Right cardiac atrium (tissue), 5 donors: ENCODE measurements at places on chromosomes 11 and 22. TPM values are rescaled to one million over a fixed set of nuclear protein-coding genes. Genes with fewer than 3 reads are reported as not detected.
A peak's percentile ranks its signal among the peaks of the same experiment; 100 is the strongest.

DNA sequence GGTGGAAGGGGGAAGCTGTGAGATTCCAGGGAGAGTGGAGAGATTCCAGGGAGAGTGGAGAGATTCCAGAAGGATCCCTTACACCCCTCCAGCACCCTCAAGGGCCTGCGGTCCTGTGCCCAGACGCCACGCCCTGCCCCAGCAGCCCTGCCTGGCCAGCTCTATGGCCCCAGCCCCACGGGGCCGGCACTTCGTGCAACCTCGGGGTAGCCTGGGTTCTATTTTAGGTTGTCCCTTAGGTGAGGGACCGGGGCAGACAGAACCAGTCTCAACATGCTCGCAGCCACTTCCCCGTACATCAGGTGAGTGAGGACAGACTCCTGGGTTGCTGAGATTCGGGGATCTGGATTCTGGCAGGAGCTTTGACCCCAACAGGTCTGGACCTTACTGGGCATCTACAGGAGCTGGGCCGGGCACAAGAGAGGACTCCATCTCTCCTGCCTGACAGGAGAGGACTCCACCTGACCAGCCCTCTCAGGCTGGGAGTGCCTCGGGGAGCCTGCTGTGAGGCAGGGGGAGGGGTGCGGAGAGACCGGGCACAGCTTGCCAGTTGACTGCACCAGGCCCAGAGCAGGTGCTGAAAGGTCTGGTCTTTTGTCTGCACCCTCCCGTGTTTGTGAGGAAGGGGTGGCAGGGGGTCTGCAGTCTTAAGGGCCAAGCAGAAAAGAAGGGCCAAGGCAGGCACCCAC, 8.5 kb upstream of the ADORA2A start:
- DNase-seq: no peak

- no peak for DNase-seq
Observed at GRCh38 chr11:133828871-133829270, 16.4 kb downstream of the SPATA19 start.

DNA sequence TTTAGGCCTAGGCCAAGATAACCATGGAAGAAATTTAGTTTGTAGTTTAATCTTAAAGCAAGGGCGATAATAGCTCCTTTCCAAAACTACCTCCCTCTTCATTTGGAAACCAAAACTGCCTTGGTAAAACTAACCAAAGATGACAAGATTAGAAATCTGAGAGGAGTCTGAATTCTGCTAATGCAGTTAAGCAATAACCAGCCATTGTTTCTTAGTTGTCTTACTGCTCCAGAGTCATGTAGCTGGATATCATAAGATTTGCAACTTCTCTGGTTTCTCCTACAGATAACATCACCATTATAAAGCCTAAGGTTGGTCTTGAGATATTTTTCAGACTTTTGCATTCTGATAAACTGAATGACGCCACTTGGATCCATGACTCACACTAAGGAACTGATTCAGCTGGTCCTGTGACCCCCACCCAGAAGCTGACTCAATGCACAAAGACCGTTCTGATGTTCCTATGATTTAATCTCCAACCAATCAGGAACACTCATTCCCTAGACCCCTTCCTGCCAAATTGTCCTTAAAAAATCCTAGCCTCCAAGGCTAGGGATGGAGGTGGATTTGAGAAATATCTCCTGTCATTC, 200.8 kb downstream of the LUZP2 start:
- no peak for DNase-seq

The KRTAP5-8 gene
- polyA plus RNA-seq: not detected

The DCDC1 gene
- polyA plus RNA-seq: 0.05 TPM

DNA sequence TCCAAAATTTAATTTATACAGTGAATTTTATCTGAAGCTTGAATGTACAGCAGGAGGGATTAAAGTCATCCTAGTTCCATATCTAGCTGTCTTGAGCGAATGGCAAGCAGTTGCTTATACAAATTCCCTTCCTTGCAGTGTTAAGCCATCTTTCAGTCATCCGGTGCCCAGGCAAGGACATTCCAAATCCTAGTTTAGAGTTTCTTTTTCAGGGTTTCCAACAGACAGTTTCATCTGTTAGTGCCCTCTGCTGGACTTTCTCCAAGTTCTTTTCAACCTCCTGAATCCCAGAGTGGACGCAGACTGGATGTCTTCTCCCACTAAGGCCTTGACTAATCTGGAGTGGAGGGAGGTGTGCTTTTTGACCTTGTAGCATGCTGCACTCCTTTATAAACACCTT, 45.4 kb downstream of the GRAMD1B start:
- DNase-seq: no peak

- DNase-seq: no peak
Observed at GRCh38 chr11:2424811-2425495, 19.4 kb downstream of the TRPM5 start.

GRCh38 chr11:34915136-34916014, 804 bp downstream of the APIP start:
- DNase-seq: no peak

DNA sequence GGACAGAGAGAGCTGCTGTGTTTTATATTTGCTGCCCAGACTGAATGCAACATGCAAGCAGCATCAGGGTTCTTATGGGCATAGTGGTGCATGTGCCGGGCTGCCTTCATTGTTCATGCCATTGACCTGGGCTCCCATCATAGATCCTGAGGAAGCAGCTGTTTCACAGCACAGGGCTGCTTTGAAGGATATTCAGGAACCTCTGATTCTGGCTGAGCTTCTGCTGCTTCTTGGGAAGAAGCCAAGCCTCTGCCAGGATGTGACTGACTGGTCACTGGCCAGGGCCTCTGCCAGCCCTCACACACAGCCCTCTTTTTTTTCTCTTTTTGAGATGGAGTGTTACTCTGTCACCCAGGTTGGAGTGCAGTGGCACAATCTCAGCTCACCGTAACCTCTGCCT, 43.3 kb downstream of the CYB5R2 start:
- DNase-seq: no peak

The NCAM1 gene
- polyA plus RNA-seq: 87.9 TPM

The KCNK4 gene
- polyA plus RNA-seq: 0.05 TPM

DNA sequence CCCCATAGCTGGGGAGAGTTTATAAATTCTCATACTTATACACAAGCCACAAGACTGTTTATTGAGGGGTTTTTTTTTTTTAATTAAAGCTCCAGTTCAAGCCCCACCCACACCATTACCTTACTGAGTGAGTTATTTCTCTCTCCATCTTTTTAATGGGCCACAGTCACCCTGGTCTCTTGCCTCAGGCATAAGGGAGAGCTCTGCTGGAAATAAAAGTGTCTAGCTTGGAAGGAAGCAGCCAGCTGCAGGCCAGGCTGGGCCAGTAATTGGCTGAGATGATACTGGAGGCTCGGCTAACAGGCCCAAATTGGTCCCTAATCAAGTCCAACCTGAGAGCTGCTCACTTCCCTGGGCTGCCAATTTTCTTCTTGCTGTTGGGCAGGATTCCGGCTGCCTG, 174.1 kb downstream of the INSC start:
- no peak for DNase-seq

DNA sequence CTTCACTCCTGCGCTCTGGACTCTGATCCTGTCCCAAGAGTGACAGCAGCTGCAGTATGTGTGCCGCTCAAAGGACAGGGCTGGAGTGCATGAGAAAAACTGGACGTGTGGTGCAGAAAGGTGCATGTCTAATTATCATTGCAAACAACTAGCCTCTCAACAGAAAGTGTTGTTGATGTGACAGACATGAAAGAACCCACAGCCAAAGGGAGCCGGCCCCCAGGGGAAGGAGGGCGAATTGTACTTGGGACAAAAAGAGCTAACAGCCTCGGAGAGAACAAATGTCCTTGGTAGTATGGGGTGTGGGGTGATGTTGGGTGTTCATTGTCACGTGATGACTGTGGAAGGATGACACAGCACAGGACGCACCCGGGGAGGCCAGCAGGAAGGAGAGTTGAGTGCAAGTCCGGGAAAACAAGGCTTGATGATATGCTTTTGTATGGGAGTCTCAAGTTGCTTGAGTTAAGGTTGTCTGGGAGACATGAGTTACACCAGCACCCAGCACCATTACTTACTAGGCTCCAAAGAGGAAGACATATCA, 325.5 kb downstream of the NTM start:
- DNase-seq: peak; percentile 32

GRCh38 chr11:69000831-69001242, 12.2 kb downstream of the MRGPRF start:
- DNase-seq: peak; percentile 64
